Fibroblast of mammary gland (primary cell): ENCODE measurements at places on chromosomes 7 and 10.

GRCh38 chr7:28759475-28759971, 198.6 kb downstream of the TRIL start:
- DNase-seq: no peak

- peak; percentile 14 for DNase-seq
Observed at GRCh38 chr7:148722340-148723165, 23.9 kb downstream of the CUL1 start.

GRCh38 chr7:116426428-116427156, 72.9 kb upstream of the CAV2 start:
- DNase-seq: peak; percentile 91

DNA sequence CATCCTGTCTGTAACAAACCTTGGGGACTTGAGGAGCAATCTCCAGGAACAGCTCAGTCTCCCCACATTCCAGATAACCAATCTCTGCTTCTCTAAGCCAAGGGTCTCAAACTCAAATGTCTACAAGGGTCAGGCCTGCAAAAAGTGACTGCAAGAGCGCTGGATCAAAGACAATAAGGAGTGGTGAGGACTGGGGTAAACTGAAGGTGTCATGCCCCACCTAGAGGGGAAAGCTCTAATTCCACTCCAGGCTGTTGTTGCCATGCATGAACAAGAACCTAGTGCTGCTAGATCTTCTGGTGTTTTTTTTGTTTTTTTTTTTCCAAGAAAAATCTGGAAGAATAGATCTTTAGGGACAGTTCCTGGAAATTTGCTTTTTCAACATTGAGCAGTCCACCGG, 117.9 kb upstream of the MACROH2A2 start:
- DNase-seq: no peak
